Endothelial cell (in vitro differentiated cells): ENCODE measurements at places on chromosomes 2 and 18.
A peak's percentile ranks its signal among the peaks of the same experiment; 100 is the strongest.

GRCh38 chr2:216829533-216829932, 30.3 kb downstream of the TNP1 start:
- DNase-seq: no peak

GRCh38 chr18:7617738-7618422, 50.8 kb downstream of the PTPRM start:
- DNase-seq: no peak

- no peak for DNase-seq
These were observed 60.7 kb downstream of the CXCR4 start for GRCh38 chr2:136057023-136057801.

DNA sequence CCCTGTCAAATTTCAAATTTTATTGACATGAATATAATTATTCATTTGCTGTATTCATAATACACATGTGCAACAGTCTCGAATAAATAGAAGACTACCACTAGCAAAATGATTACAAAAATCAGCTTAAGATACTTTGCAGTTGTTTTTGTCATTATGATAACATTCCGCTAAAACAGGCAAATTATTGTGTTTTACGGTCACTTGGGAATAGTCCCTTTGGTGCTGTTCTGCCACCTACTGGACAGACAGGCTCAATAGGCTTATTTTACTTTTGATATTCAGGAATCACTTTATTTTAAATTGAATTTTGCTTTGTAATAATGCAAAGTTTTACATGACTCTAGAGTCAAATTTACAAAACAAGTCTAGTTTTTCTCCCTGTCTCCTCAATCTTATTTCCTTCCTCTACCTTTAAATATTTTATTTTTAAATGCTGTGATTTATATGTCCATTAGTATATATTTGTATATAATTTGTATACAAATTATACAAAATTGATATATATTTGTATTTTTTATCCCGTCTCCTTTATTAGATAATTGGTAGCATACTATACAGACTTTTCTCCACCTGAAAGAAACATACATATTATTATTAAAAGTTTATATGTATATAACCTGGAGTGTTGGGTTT, 456.3 kb downstream of the DLGAP1 start:
- peak; percentile 18 for DNase-seq

- no peak for DNase-seq
These were observed 1215.2 kb upstream of the TMEFF2 start for GRCh38 chr2:193409951-193410350.

DNA sequence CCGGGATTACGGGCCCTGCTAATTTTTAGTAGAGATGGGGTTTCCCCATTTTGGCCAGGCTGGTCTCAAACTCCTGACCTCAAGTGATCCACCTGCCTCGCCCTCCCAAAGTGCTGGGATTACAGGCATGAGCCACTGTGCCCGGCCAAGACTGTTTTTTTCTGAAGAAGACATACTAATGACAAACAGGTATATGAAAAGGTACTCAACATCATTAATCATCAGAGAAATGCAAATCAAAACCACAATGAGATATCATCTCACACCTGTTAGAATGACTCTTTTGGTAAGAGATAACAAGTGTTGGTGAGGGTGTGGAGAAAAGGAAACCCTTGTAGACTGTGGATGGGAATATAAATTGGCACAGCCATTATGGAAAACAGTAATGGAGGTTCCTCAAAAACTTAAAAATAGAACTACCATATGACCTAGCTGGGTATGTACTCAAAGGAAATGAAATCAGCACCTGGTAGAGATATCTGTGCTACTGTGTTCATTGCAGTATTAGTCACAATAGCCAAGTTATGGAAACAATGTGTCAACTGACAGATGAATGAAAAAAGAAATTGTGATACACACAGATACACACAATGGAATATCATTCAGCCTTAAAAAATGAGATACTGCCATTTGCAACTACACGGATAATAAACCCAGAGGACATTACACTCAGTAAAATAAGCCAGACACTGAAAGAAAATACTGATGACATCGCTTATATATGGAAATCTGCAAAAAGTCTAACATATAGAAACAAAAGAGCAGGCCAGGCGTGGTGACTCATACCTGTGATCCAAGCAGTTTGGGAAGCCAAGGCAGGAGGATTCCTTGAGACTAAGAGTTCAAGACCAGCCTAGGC, 20.8 kb downstream of the SOS1 start:
- DNase-seq: no peak

DNA sequence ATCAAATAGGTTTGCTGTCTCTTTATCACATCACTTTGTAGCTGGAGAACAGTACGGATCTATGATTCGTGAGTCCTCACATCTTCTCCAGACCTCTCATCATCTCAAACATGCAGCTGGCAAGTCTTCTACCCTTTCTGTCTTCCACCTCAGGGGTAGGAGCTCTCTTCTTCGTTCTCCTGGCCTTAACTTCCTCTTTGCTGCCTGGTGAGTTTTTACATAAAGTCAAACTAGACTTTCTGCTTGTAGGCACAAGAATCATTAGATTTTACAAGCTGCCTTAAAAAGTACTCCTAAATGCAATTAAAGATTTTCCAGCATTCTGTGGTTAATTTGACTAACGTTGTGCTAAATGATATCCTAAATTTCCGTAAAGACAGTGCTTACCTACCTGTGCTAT, 43.7 kb upstream of the TANK start:
- DNase-seq: no peak

GRCh38 chr2:79041032-79041448, 15.5 kb downstream of the REG3G start:
- DNase-seq: no peak

GRCh38 chr2:25844089-25844488, 34.2 kb downstream of the ASXL2 start:
- DNase-seq: no peak

DNA sequence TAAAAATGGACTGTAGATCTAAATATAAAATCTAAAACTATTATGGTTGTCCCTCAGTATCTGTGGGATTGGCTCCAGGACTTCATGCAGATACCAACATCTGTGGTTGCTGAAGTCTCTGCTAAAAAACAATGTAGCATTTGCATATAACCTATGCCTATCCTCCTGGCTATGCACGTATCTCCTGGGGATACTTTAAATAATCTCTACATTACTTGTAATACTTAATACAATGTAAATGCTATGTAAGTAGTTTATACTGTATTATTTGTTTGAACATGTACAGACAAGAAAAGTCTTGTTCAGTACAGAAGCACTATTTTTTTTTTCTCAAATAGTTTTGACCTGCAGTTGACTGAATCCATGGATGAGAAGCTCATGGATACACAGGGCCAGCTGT, 134.9 kb downstream of the ZAP70 start:
- no peak for DNase-seq

DNA sequence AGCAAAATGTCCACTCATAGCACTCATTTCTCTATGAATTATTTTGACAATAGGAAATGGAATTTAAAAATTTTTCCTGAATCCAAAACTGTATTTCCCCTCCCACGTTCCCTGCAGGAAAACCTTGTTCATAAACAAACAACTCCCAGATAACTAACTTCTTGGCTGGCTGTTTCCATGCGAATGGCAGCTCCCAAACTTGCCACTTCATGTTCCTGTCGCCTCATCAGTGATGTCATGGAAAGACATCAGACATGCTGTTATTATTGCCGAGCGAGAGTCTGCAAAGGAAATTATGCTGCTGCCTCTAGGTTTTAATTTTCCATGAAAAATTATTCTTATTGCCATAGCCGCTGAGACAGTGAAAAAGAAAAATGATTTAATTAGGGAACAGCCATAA, 117.0 kb upstream of the RIOK3 start:
- DNase-seq: no peak

DNA sequence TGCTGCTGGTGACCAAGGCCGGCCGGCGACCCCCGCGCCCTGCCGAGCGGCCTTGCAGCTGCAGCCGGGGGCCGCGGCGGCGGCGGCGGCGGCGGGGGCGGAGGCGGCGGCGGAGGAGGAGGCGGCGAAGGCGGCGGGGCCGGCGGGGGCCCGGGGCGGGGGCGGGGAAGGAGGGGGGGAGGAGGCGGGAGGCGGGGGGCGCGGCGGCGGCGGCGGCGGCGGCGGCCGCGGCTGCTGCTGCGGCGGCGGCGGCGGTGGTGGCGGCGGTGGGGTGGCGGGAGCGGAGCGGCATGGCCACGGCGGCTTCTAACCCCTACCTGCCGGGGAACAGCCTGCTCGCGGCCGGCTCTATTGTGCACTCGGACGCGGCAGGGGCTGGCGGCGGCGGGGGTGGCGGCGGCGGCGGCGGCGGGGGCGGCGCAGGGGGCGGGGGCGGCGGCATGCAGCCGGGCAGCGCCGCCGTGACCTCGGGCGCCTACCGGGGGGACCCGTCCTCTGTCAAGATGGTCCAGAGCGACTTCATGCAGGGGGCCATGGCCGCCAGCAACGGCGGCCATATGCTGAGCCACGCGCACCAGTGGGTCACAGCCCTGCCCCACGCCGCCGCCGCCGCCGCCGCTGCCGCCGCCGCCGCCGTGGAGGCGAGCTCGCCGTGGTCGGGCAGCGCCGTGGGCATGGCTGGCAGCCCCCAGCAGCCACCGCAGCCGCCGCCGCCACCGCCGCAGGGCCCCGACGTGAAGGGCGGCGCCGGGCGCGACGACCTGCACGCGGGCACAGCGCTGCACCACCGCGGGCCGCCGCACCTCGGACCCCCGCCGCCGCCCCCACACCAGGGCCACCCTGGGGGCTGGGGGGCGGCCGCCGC, 1.5 kb downstream of the POU3F3 start:
- no peak for DNase-seq

DNA sequence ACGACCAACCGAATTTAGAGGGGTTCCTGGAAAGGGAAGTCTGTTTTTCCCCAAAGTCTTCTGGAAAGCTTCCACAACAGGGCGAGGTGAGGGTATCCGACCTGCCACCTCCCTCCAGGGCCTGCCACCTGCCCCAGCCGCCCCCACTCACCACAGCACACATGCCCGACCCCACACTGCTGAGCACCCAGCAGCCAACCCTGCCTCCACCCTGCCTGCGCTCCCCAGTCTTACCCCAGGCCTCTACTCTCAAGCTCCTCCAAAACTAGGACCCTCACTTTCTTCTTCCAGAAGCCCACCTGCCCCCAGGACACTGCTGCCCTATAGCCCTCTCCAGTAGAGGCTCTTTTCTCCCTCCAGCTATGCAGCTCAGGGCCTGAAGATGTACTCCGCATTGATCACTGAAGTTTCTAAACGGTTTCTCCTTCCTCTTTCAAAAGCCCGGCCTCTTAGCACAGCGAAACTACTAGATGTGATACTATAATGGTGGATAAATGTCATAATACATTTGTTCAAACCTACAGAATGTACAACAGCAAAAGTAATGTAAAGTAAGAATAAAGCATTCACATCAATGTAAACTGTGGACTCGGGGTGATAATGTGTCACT, 128.8 kb upstream of the SLC1A4 start:
- DNase-seq: no peak

GRCh38 chr2:55168221-55169154, 63.6 kb downstream of the CLHC1 start:
- no peak for DNase-seq

DNA sequence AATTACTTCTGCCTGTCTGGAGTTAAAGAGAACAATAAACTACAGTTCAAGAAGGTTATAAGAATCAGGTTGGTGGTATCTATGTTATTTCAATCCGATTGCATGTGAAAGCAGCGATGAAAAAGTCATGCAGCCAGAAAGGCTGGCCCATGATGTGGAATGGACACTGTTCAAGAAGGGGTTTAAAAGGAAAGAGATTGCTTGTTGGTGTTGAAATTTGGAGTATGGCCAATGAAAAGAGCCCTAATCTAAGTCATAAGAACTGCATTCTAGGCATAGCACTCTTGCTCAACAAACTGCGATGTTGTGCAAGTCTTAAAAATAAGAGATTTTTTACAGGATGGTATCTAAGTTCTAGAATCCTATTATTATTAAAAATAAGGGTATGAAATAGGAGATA, 61.3 kb downstream of the EFEMP1 start:
- no peak for DNase-seq

- DNase-seq: no peak
These were observed 69.6 kb upstream of the ALPP start for GRCh38 chr2:232308986-232309385.

GRCh38 chr2:172777431-172777830, 41.8 kb downstream of the RAPGEF4 start:
- no peak for DNase-seq

DNA sequence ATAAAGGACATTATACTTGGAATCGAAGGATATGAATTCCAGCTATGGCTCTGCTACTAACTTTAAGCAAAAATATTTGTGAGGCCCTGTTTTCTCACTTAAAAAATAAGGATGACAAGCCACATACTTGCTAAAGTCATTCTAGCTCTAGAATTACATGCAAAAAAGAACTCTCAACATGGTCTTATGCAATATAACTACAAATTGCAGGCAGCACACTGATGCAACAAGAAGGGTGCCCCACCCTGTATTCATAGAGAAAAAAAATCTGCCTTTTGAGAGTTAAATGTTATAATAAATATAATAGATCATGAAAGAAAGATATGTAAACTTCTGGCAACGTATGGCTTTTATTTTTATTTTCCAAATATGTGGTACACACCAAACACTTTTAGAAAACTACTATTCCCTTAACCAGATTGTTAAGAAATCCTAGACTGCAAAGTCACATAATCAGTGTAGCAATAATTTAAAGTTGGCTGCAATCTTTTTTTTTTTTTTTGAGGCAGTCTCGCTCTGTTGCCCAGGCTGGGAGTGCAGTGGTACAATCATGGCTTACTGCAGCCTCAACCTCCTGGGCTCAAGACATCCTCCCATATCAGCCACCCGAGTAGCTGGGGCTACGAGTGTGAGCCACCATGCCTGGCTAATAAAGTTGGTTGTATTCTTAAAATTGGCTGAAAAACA, 40.2 kb upstream of the WDSUB1 start:
- no peak for DNase-seq

- peak; percentile 78 for DNase-seq
These were observed 290.3 kb downstream of the TRIB2 start for GRCh38 chr2:13006829-13007717.

DNA sequence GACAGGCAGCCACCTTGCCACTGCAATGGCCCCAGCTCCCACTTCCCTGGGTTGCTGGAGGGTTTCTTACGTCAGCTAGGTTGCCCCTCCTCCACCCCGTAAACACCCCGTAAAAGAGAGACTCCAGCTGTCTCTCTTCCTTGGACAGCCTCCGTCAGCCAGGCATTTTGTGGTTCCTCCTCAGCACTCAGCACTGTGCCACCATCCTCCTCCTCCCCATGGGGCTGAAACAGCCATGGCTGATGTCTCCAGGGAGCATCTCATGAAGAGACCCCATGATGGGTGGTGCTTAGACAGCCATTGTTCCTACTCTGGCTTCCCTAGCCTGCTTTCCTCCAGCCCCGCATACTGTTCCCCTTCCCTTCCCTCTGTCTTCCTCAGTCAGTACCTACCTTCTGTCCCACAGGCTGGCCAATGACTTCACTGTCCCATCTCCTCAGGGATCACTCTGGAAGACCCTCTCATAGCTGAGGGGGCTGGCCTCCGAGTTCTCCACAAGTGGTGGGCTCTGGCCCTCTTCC, 143.3 kb upstream of the SIX3 start:
- no peak for DNase-seq
